ENCODE measurements at places on chromosomes 3 and 15.

DNA sequence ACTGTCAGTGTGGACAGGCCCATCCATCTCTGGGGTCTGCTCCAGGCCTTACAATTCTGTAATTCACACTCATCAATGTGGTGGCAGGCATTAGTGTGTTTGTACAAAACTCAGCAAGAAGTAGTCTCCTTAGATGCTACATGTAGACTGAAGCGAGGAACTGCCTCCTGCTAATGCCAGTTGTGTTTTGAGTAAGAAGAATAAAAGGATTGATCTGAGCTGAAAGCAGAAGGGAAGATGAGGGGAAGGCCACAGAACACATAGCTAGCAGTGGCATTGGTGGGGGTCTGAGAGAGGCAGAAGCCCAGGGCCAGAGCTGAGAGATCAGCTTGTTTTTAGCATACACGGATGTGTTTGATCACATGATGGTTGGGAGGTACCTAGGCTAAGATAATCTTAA, 144.1 kb downstream of the TIGIT start:
- no peak for DNase-seq

DNA sequence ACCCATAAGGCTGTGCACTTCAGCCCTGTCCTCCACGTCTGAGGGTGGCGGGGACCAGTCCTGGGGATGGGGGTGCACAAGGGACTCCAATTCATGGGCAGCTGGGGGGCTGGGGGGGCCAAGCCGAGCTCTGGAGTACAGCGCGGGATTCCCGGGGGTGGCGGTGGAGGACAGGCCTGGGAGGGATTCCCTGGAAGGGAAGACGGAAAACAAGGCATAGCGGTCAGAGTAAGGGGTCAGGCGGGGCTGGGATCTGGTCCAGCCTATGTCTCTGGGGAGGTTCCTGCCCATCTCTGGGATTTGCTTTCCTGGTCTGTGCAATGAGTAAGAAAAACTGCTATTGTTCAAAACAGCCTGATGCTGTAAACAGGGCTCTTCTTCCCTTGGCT, 8.1 kb upstream of the IGDCC3 start:
- no peak for DNase-seq

DNA sequence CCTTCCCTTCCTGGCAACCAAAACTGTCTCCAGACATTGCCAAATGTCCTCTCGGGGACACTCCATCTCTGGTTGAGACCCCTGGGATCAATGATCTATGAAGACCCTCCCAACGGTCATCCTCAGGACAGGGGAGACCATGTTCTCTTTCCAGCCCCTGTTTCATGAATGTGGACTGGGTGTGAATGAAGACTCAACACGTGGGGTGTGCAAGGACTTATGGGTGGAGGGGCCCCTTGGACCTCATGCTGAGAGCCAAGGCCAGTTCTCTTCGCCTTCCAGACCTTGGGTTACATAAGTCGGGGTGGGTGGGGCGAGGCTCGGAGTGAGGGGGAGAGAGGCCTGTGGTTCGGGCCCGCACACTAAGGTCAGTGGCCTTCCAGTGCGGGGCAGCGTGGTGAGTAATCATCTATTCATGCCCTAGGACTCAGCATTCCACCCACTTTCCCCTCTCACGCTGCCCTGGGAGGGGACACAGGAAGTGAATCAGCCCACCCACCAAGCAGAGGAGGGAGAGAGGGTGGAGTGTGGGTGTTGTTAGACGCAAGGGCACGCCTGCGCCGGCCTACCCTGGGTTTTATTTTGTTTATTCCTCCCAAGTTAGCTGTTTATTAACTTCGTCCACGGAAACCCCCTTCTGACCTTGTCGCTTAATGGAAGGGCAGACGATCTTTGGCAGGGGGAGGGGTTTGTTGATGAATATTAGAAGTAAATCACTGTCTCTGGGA, 6.7 kb downstream of the PAQR5 start:
- no peak for DNase-seq

- DNase-seq, result no peak
Observed at GRCh38 chr3:179045719-179046402, 25.7 kb downstream of the ZMAT3 start.

- DNase-seq, result no peak
Observed at GRCh38 chr3:105277656-105278055, 89.1 kb upstream of the ALCAM start.

- DNase-seq, result no peak
Observed at GRCh38 chr15:71634820-71635560, 175.4 kb upstream of the NR2E3 start.

GRCh38 chr15:26391567-26392194, 381.2 kb downstream of the GABRB3 start:
- no peak for DNase-seq

Data from activated T-helper 9 cell treated with anti-CD3 and anti-CD28 coated beads, Interleukin-2, amount 50 U/mL, for 16 hours (primary cell).